NCI-H1930 (cell line): ENCODE measurements at places on chromosomes 5 and 9.

- DNase-seq = no peak
These were observed 32.3 kb upstream of the NPM1 start for GRCh38 chr5:171355302-171355724.

GRCh38 chr5:104186510-104186909 is 623.9 kb upstream of the NUDT12 start:
- no peak for DNase-seq

- DNase-seq = no peak
These were observed 51.5 kb downstream of the COL15A1 start for GRCh38 chr9:98995059-98995671.

DNA sequence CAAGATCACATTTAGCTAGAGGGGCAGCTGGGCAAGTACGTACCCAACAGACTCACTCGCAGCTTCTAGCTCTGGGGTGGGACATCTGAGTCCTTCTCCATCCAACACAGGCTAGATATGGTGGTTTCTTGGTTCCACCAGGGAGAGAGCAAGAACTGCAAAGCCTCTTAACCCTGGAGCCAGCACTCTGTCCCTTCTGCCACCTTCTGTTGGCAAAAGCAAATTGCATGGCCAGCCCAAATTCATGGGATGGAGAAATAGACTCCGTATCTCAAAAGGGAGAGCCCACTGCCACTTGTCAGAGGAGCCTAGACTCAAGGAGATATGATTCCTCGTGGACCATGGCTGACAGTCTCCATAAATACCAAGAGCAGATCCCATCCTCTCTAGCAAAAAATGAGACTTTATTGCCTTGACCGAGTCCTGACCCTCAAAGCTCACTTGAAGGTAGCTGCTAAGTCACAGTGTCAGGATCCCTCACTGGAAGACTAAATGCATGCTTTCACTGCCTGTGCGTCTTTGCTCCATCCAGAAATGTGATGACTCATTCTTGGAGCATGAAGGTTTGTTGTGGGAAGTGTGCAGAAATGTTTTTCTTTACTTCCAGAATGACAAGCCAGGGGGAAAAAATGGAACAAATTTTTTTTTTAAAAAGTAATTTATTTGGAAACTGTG is 28.8 kb upstream of the ROR2 start:
- no peak for DNase-seq

DNA sequence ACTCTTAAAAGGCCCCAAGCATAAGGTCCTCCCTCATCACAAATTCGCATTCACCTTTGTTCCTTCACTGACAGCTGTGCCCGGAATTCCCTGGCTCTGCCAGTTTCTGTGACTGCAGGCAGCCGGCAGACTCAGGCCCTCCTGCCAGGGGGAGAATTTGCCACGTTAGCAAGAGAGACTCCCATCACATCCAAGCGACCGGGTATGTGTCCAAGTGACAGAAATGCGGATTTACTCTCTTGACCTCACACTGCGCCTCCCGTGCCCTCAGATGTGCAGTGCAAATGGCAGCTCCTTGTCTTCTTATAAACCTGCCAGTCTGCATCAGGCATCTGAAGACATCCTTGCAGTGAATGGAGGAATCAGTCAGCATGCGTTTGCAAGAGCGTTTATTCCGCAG is 187.1 kb upstream of the WWC1 start:
- DNase-seq = no peak

DNA sequence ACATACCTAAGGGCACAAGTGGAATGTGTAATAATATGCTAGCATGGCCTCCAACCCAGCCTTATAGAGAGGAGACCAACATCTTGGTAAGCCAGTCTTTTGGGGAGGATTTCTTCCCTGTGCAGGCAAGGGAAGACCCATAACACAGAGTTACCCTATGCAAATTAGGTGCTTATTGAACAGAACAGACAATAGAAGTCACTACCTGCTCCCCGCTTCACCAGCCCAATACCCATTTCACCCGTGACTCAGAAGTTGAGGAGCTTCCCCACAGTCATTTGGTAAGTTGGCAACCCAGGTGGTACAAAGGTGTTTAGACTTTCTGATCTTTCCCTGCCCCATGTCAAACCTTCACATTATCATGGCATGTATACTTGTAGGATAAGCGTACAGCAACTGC is 44.6 kb downstream of the AOPEP start:
- DNase-seq = no peak

DNA sequence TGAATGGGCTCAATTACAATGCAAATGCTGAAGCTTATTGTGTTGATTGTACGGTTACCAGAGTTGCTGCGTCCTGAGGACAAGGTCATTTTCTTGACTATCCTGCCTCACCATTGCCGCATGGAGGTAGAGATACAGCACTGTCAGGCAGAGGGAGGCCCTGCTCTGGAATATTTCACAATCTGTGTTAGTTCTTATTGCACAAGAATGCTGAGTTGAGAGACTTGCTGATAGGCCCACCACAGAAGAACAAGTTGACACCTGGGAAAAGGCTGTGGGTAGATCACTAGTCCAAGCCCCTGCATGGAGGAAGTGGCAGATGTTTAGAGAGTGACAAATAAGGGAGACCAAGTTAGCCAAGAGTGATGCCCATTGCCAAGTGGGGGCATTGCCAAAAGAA is 344.5 kb upstream of the ITGA1 start:
- DNase-seq = no peak
